Cardiac septum (tissue), 1 donor: ENCODE measurements at places on chromosomes 5 and 9.

- DNase-seq: no peak
These were observed 227.9 kb downstream of the LURAP1L start for GRCh38 chr9:13002740-13003139.

DNA sequence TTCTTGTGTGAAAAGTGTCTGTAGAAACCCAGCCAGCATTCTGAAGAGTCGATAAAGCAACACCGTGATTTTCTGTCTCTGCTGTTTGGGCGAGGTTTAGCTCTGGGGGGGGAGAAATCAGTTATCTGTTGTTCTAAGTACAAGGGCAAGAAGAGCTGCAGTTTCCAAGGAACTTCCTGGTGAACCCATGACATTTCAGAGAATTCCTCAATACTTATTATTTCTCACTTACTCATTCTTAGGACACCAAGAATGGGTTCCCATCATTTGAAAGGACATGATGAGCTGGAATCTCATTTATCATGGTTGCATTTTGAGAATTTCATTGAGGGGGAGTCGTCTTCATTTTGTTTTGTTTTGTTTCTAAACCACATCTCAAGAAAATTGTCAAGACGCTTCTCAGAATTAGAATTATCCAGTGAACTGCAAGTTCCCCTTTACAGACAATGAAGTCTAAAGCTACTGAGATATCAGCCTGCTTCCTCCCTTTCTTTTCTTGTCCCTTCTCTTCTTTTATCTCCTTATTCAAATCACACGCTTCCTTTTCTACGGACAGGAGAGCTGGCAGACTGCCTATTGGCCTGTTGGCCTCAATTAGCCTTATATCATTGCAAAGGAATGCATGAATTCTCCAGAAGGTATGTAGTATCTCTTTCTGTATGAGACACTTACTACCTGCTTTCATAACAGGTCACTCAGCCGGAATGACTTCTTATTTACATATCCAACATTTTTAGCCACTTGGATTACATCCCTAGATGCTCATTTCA, 53.7 kb downstream of the ZNF462 start:
- no peak for DNase-seq

- DNase-seq: no peak
These were observed 40.6 kb upstream of the ZNG1F start for GRCh38 chr9:41229408-41230401.

DNA sequence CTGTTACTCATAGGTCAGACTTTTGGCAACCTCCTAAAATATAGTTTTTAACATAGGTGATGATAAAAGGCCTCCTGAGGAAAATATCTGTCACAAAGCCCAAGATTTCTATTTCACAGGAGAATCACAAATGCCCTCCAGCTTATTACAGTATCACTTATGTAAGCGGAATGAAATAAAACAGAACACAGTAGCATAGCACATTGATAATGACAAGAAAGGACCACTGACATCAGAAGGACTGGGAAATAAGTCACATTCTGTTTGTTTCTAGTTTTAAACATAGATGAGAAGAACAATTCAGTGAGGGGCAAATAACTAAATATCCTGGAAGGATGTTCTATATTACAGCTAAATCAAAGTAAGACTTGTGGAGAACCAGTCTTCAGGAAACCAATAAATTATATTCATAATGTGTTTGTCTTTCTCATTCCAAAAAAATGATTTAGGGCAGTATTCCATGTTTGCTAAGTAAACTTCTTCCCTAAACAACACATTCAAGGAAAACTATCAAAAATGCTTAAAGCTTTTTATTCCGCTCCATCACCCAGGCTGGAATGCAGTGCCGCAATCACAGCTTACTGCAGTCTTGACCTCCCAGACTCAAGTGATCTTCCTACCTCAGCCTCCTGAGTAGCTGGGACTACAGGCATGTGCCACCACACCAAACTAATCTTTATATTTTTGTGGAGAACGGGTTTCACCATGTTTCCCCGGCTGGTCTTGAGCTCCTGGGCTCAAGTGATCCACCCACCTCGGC, 20.8 kb upstream of the CTNNAL1 start:
- DNase-seq: no peak

- no peak for DNase-seq
These were observed 117.5 kb downstream of the MED10 start for GRCh38 chr5:6260846-6261245.
